ENCODE measurements at places on chromosomes 2 and 18.

DNA sequence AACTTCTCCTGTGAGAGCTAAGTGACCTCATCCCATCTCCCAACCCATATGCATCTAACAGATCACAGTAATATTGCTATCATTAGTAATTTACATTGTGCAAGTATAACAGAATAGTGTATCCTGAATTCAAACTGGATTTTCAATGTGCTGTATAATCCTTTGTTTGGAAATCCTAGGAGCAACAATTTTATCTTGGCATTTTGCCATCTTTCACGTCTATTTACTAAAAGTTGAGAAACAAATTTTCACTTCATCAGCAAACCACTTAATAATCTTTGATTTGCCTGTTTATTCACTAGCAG lies 3.8 kb downstream of the HNRNPLL start:
- no peak for DNase-seq

DNA sequence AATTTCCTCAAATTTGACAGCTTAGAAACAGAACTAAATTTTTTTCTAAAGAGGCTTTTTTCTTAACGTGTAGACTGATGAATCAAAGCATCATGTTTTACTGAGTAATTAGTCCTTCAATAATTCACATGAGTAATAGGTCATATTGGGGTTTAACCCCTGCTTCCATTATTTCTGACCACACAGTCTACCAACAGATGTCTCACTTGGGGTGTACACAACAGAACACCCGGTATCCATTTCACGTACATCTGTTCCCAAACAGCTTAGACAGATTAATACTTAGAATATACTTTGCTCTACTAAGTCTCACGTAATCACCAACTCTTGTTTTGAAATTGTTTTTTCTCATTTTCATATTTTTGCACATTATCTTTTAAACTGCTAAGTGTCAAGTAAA lies 14.8 kb downstream of the CERKL start:
- DNase-seq = no peak

DNA sequence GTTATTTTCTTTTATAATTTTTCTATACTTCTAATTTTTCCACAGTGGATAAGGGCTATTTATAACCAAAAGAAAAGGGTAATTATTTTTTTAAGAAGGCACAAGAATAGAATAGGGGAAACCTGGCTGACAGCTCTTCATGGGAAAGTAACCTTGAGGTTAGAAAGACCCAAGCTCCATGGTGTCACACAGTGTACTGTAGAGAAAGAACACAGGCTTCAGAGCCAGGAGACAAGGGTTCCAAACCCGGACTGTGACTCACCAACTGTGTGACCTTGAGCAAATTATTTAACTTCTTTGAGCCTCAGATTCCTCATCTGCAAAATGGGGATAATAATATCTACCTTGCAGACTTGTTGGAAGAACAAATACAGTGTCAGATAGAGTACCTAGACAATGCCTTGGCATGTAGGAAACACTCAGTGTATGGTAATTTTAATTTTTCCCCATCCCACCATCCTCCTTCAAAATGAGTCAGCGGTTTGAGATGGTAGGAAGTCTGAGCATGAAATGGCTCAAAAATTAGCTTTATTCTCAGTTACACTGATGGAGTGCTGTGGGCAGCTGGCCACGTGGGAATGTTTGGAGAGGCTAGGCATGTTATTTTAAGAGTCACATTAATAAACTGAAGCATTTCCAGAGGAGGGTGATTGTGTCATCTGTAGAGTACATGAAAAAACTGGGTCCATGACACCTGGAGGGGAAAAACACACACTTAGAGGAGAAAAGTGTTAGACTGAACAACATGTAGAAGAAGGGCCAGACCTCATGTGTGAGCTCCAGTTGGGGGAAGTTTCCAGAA lies 36.7 kb downstream of the TMEM37 start:
- no peak for DNase-seq

DNA sequence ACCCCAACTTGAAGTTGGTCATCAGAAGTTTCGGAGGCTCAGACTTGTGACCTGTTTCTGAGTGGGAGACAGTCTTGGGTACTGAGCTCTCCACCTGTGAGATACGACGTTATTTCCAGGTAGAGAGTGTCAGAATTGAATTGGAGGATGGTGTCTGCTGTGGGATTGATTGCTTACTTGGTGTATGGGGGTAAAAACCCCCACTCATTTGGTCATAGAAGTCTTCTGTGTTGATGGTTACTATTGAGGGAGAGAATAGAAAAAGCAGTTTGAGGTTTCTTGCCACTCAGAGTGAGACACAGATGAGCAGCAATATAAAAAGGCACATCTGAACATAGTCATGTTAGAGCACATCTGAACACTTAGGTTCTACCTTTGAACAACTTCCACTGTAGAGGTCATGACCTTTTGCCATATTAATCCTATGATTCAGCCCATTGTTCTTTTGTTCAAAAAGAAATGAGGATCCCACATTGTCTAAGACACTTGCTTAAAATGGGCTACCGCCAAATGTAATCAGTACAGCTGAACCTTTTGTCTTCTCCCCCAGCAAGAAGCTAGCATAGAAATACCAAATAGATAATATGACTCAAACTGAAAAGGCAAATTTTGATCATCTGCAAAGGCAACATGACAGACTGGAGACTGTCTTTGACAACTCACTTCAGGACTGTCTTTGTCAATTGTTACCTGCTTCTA lies 73.3 kb downstream of the NAB1 start:
- DNase-seq = no peak

DNA sequence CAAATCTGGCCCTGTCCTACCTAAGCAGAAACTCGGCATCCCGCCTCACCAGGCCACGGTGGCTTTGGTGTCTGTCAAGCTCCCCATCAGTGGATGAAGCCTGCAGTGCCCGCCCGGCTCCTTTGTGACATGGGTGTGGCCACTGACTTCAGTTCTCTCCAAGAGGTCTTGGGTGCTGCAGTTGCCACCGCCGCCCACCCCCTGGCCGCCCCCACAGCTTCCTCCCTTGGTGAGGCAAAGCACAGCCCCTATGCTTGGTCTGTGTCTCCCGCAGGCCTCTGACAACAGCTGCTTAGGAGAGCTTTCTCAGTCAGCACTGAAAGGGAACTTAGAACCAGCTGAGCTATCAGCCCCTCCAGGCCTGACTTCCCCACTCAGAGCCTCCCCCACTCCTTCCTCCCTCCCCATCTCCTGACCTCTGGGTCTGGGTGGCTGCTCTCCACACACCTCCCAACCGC lies 22.9 kb upstream of the GPR55 start:
- DNase-seq = no peak

- no peak for DNase-seq
Observed at GRCh38 chr18:56413862-56414261, 224.5 kb downstream of the TXNL1 start.

- no peak for DNase-seq
Observed at GRCh38 chr2:121748202-121748601, 7.2 kb upstream of the TSN start.

DNA sequence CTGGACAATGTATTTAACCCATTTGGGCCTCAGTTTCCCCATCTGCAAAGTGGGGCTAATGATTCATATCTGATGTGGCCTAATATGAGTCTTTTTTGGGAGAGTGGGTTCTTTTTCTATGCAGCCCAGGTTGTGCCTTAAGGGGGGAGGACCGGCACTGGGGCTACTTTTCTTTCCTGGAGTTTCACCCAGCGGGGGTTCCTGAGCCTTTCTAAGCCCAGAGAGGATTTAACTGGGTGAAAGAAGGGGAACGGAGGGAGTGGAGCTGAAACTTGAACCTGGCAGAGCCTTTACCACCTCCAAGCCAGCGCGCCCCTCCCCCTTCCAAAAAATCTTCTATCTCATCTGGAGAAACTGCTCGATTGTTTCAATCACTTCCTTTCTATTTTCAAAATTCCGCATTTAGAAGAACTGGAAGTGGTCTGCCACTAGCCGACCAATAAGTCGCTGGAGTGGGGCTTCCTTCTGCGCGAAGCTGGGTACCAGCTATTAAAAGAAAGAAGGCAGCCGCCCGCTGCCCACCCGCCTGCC lies 205.0 kb upstream of the SMAD2 start:
- no peak for DNase-seq

DNA sequence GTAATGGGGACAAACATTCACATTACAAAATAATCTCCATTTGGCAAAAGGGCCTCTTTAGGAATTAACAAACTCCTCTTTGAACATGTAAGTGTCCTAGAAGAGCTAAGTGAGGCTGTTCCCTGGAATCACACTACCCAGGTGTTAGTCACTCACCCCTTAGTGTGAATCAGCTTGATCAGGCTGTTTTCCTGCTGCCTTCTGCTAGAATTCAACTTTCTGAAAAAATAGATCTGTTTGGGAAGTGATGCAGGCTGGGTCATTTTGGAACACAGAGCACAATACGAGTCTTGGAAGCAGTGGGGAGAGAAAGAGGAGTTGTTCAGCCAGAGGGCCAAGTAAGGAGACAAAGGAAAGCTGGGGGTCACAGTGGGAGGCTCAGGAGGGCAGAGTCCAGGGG lies 40.0 kb downstream of the TTC32 start:
- no peak for DNase-seq

DNA sequence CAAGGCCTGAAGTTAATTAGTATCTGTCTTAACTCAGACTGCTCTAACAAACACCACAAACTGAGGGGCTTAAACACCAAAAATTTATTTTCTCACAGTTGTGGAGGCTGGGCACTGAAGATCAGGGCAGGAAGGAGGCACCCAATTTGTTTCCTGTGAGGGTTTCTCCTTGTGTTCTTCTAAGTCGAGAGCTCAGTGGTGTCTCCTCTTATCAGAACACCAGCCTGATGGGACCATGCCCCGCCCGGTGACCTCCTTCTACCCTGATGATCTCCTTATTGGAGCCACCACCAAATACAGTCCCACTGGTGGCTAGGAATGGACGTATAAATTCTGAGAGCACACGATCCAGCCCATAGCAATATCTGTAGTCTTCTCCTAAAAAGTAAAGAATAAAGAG lies 20.5 kb downstream of the TMEM18 start:
- no peak for DNase-seq

- no peak for DNase-seq
Observed at GRCh38 chr2:19458427-19459003, 100.1 kb upstream of the OSR1 start.

GRCh38 chr2:235389626-235390025 lies 104.2 kb upstream of the AGAP1 start:
- DNase-seq = no peak

DNA sequence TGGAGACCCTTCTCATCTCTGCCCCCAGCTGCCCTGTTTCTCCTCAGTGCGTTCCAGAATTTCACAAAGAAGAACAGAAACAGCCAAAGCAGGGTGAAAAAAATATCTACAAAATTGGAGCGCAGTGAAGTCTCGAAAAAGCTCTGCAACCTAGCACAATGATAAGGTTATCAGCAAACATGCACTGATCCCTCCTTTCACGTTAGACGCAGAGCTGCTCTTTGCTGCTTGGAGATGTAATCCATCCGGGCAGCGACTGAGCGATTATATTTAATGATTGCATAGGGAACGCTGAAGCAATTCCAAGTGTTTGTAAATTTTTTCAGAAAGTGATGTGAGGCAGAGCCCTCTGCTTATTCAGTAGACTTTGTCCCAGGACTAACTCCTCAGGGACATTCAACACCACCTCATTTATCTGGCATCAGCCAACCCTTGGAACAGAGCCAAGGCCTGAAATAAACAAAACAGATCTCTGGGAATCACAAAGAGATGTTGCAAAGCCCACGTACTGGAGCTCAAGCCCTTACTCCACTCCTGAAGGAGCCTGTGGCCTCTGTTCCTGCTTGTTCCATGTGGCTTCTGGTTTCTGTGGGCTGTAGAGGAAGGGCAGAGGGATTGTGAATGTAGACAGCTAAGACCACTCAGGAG lies 172.6 kb upstream of the BCL2L11 start:
- no peak for DNase-seq

DNA sequence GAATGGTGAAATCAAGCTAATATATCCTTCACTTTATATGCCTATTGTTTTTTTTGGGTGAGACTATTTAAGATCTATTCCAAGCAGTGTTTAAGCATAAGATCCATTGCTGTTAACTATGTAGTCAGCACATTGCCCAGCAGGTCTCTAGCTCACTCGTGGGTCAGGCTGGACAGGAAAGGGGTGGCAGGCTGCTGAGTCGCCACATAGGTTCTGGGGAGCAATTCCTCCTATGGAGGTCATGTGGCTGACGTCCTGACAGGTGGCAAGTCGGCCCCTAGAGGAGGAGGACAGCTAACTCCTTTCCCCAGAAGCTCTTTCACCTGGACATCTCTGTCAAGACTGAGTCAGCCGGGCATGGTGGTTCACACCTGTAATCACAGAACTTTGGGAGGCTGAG lies 13.9 kb upstream of the RAB31 start:
- no peak for DNase-seq

- no peak for DNase-seq
Observed at GRCh38 chr2:233336541-233336940, 17.8 kb upstream of the DGKD start.

- DNase-seq = no peak
Observed at GRCh38 chr2:112692918-112693317, 27.9 kb upstream of the NT5DC4 start.

- DNase-seq = no peak
Observed at GRCh38 chr2:129253461-129253812, 726.0 kb upstream of the RAB6C start.

DNA sequence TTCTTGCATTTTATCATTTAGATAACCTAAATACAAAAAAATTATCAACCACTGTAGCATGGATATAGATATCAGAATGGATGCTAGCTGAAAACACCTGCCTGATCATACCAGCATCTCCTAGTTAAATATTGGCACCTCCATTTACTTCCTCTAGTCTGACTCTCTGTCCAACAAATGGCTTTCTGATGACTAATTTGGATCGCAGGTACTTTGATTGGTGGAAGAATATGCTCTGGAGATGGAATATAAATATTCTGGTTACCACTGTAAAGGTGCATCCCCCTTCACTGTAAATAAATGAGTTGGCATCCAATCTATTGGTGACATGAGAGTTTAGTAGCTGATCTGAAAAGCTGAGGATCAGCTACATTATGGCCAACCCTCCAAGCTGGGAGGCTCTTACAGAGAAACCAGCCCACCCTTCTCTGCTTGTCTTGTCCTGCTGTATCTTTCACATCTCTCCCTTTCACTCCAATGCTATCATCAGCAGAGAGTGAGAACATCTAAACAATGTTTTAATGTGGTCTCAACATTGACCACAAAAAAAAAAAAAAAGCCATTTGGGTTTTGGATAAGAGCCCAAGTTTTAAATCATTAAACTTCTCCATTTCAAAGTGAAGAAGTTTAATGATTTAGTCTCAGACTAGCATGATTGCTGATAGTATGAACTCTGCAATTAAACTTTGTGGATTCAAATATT lies 90.5 kb downstream of the PMAIP1 start:
- no peak for DNase-seq

GRCh38 chr2:122168799-122169198 lies 413.3 kb downstream of the TSN start:
- DNase-seq = no peak

DNA sequence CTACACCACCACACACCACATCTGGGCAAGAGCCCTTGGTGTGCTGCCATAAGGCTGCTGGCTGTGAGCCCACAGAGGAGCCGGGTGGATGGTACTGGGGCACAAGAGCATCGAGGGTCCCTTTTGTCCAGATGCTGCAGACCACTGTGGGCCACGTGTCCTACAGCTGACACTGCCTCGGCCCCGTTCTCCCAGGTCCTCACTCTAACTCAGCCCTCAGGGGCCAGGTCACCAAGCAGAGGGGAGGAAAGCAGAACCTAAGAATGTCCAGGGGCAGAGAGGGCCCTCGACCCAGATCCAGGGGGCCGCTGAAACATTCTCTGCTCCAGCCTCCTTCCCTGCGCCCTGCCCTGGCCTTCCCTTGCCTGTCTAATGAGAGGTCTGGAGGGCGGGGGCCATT lies 91.7 kb upstream of the ASB18 start:
- no peak for DNase-seq

Measured in stimulated activated naive CD4-positive, alpha-beta T cell (primary cell).